ENCODE measurements at places on chromosomes 3 and 15.

DNA sequence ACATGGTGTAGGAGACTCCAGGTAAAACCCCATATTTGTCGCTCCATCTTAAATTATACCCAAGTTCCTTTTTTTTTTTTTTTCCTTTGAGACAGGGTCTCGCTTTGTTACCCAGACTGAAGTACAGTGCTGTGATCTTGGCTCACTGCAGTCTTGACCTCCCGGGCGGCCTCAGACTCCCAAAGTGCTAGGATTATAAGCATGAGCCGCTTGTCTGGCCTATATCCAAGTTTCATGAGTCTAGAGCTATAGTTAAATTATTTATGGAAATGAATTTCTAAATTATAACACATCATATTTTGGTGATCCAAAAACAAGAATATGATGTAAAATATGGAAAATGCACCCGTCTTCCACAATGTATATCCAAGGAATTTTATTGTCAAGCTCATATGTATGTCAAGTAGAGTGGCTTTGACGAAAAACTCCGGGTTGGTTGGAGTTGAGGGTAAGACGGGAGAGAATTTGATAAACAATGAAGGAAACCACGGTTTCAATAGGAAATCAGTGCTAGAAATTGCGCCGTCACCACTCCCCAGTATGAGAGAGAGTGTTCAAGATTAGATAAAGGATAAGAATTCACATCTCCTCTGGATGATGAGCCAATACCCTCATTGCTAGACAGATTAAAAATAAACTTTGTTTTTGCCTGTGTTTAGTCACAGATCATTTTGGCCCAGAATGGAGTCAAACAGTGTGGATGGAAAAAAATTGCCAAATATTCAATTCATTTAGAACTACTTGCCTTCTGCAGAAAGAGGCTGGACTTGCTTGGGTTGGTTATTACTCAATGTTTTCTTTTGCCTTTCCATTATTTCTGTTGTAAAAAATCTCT lies 209.2 kb upstream of the NR2F2 start:
- peak; percentile 45 for DNase-seq

DNA sequence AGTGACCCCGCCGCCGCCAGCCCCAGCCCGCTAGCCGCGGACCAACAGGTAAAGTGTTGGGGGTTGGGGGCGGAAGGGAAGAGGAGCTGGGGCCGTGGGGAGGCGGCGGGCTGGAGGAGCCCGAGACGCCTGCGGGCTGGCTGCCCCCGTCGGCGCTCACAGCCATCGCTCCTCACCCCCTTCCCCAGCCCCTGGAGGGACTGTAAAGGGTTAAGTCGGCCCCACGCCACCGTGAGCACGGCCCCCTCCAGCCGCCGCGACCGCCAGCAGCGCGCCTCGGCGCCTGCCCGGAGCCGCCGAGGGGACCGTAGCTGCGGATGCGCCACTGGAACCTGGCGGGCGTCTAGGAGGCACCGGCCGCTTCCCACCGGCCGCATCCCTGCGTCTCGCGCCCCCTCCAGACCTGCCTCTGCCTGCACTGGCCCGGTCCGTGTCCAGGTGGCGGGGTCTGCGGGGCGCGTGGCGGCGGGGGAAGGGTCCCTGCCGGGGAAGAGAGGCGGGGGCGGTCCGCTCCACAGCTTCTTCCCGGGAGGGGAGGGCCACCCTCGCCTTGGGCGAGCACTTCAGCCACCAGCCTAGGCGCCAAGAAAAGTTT lies 522 bp downstream of the MED12L start:
- no peak for DNase-seq

- no peak for DNase-seq
Observed at GRCh38 chr3:168341192-168341815, 245.6 kb upstream of the GOLIM4 start.

- DNase-seq, result no peak
Observed at GRCh38 chr3:108500728-108501127, 9.7 kb downstream of the MYH15 start.

DNA sequence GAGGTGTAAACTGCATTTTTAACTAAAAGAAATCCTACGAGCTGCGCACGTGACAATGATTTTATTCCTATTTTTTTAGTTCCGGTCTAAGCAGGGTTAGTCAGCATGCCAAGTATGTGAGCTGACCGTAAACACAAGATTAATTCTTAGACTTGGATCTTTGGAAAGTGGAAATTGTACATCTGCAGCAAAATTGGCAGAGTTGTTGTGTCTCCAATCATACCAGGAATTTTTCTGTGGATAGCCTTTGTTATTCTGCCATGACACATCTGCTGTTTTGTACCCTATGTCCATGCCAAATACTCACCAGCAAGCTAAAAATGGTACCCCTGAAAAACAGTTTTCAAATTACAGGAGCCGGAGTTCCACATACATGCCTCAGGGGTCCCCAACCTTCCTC lies 562.5 kb downstream of the UNC13C start:
- DNase-seq, result no peak

DNA sequence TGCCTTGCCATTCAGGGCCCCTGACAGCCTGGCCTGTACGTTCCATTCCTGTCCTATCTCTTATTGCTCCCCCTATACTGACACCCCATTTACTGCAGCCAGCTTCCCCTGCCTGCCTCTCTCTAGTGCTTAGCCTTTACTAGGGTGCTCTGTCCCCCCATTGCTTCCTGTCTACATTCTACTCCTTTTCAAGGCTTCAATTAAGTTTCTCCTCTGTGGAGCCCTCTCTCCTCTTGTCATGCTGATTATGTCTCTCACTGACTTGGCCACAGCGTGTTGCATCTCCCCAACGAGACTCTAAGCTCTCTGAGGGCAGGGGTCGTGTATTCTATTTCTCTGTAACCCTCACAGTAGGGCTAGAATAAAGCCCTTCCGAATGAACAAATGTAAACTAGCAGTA lies 185.2 kb downstream of the RPLP1 start:
- DNase-seq, result peak; percentile 64

- DNase-seq, result no peak
Observed at GRCh38 chr3:183823963-183824362, 1.4 kb downstream of the MAP6D1 start.

- no peak for DNase-seq
Observed at GRCh38 chr15:59300618-59301139, 72.0 kb downstream of the MYO1E start.

- DNase-seq, result no peak
Observed at GRCh38 chr3:97942801-97943546, 29.3 kb downstream of the RIOX2 start.

DNA sequence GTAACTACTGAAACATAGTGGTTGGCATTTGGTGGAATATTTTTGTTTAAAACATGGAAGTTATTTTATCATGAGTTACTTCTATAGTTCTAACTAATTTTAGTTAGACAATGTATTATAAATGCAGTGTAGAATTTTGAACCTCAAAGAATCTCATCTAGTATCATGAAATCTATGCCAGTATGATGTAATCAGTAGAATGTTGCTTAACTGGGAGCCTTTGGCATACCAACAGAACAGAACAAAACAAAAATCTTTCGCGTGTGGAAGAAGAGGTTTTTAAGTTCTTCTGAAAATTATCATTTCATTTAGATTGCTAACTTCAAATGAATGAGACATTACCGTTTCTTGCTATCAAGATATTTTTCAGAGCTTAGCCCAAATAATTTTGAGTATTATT lies 98.4 kb upstream of the LRRFIP2 start:
- no peak for DNase-seq

DNA sequence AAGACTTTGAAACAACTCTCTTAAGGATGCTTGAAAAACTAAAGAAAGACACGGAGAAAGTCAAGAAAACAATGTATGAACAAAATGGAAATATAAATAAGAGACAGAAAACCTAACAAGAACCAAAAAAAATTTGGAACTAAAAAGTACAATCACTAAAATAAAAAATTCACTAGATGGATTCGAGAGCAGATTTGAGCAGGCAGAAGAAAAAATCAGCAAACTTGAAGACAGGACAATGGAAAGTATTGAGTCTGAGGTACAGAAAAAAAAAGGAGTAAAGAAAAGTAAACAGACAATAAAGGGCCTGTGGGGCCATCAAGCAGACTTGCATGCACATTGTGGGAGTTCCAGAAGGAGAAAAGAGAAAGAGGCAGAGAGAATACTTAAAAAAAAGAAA lies 13.4 kb upstream of the CDAN1 start:
- DNase-seq, result no peak
